NCI-H187 treated with DMSO at 0.1 percent for 48 hours (cell line): ENCODE measurements at places on chromosomes 4 and X.

DNA sequence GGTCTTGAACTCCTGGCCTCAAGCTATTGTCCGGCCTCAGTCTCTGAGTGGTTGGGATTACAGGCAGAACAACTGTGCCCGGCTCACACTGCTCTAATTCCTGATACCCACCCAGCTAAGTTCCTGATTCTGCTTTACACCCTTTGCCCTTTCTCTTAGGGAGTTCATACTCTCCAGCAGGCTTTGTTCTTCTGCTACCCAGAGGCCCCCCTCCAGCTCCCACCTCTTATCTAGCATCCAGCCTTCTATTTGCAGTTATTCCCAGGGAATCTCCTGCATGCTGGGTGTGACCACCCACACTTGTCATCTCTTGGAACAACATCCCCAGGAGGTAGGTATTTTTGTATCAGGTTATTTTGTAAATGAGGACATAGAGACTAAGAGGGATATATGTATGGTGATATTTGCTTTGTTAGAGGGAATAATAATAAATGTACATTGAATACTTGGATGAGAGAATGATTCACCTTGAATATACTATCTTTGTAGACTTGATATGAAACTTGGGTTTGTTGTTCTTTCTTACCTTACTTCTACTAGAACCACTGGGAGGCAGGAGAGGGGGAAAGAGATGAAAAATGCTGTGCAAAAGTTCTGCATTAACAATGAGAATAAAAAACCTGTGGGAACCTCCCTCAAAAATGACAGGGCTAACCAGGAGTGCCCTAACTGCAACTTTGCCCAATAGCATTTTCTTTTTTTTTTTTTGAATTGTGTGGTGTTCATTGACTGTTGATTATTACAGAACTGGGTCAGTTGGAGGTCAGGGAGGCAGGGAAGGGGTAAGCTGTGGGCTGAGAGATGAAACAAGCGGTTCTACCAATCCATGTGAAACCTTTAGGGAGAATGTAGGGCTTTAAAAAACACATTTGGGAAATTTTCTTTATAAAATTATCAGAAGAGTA lies 157.4 kb downstream of the SPRY1 start:
- no peak for DNase-seq

GRCh38 chr4:158255727-158256324 lies 45.5 kb downstream of the TMEM144 start:
- no peak for DNase-seq

- DNase-seq = no peak
Measured at GRCh38 chr4:123892368-123892976, 495.9 kb downstream of the SPRY1 start.

DNA sequence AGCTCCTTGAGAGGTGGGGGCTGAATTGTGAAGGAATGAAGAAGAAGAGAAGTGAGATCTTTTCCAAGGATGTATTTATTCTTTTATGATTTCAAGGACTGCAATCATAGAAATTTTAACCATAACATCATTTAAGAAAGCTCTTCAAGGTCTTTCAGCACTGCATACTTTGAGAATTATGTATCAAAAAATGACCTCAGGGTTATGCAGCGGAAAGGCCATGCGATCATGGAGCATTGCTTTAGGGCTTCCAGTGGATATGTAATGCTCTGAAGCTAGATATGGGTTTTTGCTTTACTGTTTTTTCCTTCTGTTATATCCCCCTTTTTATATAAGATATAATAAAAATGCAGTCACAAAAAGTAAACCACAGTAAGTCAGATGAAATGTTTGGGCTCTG lies 38.7 kb downstream of the SGMS2 start:
- DNase-seq = no peak

- DNase-seq = peak; percentile 5
Measured at GRCh38 chr4:34950926-34951325, 1293.4 kb downstream of the ARAP2 start.

DNA sequence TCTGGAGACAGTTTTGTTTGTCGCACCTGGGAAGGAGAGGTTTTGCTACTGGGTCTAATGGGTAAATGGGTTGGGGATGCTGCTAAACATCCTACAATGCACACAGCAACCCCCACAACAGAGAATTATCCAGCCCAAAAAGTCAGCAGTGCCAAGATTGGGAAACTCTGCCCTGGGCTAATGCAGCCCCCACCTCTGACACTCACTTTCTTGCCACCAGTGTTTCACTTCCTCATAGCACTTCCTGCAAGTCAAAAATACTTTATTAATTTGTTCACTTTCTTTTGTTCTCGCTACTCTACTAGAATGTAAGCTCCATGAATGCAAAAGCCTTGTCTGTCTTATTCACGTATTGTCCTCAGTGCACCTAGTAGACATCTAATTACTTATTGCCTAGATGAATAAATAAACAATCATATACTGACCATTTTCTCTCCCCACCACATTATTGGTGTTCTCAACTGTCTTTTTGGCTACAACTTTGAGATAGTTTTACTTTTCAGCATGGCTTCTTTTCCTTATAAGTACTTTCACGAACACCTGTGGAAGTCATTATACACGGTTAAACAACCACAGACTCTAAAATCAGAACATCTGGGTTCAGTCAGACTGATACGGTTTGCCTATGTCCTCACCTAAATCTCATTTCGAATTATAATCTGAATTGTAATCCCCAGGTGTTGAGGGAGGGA lies 82.0 kb upstream of the PITX2 start:
- DNase-seq = no peak

- DNase-seq = no peak
Measured at GRCh38 chr4:181991369-181992108, 251.7 kb upstream of the TENM3 start.

GRCh38 chrX:151082077-151082948 lies 94.1 kb upstream of the GPR50 start:
- DNase-seq = no peak

GRCh38 chrX:40058719-40059118 lies 39.0 kb downstream of the BCOR start:
- DNase-seq = peak; percentile 6

DNA sequence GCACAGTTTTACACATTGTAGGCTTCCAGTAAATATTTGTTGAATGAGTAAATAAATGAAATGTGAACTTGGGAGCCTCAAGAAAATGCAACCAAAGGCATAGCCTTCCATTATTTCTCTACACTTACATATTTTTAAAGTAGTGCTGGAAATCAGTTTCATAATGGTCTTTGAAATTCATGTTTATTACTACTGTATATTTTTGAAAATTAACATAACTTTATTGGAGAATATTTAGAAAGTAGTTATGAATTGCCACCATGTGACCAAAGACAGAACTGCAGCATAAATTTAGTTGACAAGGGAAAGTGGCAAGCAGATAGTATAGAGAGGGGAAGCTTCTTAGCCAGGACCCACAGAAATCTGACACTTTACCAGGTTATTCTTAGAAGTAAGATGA lies 6.4 kb downstream of the TCEAL8 start:
- DNase-seq = no peak

- DNase-seq = no peak
Measured at GRCh38 chrX:148620023-148620422, 119.6 kb downstream of the AFF2 start.

GRCh38 chr4:34289489-34289888 lies 1954.8 kb downstream of the ARAP2 start:
- no peak for DNase-seq

- no peak for DNase-seq
Measured at GRCh38 chr4:138680256-138680655, 335.3 kb upstream of the NOCT start.

- DNase-seq = no peak
Measured at GRCh38 chr4:6752486-6752829, 30.1 kb upstream of the KIAA0232 start.

GRCh38 chr4:81876106-81876505 lies 404.4 kb upstream of the RASGEF1B start:
- no peak for DNase-seq

- no peak for DNase-seq
Measured at GRCh38 chrX:46627062-46627461, 53.5 kb downstream of the CHST7 start.

DNA sequence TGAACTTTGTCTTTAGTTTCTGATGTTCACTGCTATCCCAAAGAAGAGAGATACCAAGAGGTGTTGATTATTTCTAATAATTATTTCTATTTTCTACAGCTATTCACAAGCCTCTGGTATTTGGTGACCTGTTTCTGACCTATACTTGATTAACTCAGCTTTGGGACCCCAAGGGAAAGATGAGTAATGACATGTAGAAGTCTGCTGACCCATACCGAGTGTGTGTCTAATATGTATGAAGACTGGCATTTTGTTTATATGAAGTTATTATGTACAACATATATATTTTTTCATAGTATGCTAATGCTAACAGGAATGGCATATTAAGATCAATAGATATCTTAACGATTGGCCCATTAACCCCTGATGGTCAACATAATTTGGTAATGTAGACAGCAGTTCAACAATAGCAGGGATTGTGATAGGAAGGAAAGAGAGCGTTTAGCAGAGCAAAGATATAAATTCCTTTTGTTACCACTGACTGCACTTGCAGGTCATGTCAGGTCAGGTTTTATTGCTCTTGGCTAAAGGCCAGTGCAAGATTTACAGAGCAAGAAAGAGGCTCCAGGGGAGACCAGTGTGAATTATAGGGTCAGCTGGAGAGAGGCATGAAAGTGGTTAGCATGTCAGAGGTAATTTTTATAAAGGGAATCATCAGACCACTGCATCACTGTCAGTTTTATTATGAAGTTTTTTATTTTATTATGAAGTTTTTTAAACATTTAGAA lies 94.7 kb upstream of the DIPK2B start:
- no peak for DNase-seq

GRCh38 chr4:25835384-25835783 lies 27.4 kb downstream of the SEL1L3 start:
- no peak for DNase-seq

- no peak for DNase-seq
Measured at GRCh38 chr4:130511776-130512175, 1415.8 kb downstream of the C4orf33 start.

DNA sequence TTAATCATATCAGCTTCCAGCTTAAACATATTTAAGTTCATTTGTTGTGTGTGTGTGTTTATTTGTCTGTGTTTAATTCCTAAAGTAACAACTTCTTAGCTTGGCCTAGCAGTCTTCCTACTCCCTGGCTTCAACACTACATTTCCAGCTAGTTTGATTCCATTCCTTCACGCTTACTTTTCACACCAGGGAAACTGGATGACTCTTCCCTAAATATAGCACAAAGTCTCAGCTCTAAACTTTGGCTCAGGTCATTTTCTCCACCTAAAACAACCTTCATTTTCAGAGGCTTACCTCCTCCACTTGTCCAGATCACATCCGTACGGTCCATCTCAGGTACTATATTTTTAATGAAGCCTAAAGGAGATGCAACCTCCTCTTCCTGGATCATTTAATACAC lies 94.4 kb downstream of the KCTD8 start:
- no peak for DNase-seq

DNA sequence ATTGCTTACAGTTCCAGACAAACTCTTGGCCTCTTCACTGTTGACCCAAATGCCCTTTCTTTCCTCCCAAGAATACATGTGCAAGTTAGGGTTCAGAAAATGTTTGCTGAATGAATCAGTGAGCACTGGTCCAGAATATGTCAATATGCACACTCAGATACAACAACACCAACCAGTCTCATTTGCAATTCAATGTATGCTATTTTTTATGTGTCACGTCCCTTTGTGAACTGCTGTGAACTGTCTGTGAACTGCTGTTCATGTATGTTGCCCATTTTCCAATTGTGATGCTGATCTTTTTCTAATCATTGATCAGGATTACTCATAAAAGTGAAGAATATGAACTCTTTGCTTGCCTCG lies 17.8 kb downstream of the GAB3 start:
- no peak for DNase-seq
